ENCODE measurements at places on chromosomes 5 and 9. TPM values are rescaled to one million over a fixed set of nuclear protein-coding genes. Genes with fewer than 3 reads are reported as not detected.
A peak's percentile ranks its signal among the peaks of the same experiment; 100 is the strongest.

DNA sequence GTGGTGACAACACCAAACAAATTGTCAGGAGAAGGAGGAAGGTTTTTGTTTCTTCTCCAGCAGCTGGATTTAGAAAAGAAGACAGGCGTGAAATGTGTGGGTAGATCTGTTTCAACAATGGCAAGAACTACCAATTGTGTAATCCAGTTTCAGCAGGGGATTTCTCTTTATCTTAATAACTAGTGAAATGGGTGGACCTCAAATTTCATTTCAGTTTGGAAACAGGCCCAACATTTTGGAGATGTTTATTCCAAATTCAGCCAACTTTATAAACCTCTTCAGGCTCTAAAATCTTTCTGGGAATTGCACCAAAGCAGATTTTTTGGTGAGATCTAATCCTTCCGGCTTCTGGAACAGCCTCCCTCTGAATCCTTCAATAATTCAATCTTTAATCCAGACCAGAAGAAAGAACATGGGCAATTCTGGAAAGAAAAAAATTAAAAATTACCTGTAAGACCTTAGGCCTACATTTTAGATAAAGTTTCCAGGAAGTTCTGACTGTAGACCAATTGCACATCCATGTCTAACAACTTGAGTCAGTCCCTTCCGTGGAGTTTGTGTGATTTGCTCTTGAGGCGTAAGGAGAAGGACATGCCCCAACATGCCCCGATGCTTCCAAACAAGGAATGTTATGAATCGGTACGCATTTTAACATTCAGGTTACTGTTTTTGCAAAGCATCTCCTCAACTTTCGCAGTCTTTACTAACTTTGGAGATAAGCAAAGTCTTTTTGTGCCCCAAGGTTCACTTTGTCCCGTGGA lies 423.6 kb downstream of the IRX1 start:
- H3K27me3 ChIP-seq = no peaks in the 10 kb centered on the region
- H3K4me3 ChIP-seq = no peak overlapping the region
- DNase-seq = no peak
- no peak overlapping the region for H3K27ac ChIP-seq
- no peaks in the 10 kb centered on the region for H3K4me1 ChIP-seq

Gene IL5
- total RNA-seq = not detected

DNA sequence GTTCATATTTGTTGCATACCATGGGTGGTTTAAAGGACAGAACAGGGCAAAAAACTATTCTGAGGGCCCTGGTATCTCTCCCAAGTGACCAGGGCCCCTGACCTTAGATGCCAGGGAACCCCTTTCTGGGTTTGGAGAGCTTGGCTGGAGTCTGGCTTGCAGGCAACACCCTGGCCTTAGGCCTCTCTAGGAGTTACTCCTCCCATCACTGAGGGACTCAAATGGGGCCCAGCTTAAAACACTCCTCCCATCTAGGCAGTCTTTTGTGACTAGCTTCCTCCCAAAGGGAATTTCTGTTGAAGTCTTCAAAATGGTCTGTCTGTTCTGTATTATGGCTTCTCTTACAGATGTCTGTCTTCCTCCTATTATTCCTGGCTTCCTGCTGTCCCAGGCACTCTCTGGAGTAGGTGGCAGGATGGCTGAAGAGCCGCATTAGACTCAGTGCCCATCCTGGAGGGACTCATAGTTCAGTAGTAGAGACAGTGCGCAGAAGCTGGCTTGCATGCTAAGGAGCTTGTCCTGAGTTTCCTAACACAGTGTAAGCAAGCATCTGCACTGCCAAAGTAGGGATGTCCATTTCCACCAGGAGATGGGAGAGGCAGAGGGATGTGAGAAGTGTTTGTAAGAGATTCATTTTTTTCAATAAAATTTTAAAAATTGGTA lies 10.0 kb downstream of the COL15A1 start:
- no peaks in the 10 kb centered on the region for H3K36me3 ChIP-seq
- H3K27ac ChIP-seq = no peak overlapping the region
- H3K27me3 ChIP-seq = peaks cover 17% of the 10 kb centered on the region
- H3K4me1 ChIP-seq = no peaks in the 10 kb centered on the region
- no peak overlapping the region for H3K4me3 ChIP-seq
- no peak for DNase-seq

- H3K4me1 ChIP-seq = peaks cover 1% of the 10 kb centered on the region
- peaks cover 43% of the 10 kb centered on the region for H3K27me3 ChIP-seq
- H3K27ac ChIP-seq = no peak overlapping the region
Measured at GRCh38 chr9:137294091-137294680, 7.9 kb downstream of the NRARP start.

- H3K36me3 ChIP-seq = no peaks in the 10 kb centered on the region
- H3K27me3 ChIP-seq = no peaks in the 10 kb centered on the region
- H3K4me3 ChIP-seq = no peak overlapping the region
- no peak for DNase-seq
Measured at GRCh38 chr5:543755-544674, 19.8 kb upstream of the SLC9A3 start.

DNA sequence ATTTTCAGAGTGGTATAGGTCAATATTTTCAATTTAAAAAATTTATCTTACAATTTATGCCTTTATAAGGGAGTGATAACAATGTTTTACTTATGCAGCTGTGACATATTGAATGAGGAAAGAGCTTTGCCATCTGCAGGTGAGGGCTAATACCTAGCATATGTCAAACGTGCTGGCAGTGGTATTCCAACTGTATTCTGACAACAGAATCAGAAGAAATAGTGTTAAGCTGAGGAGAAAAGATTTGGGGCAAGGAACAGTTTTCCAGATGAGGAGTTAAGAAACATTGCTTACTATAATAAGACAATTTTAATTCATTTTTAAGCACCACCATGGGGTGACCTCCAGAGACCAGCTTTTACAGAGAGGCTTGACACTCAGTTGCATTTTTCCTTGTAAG lies 267.8 kb upstream of the ZNF608 start:
- H3K27ac ChIP-seq = no peak overlapping the region
- H3K4me3 ChIP-seq = no peak overlapping the region
- peaks cover 41% of the 10 kb centered on the region for H3K4me1 ChIP-seq
- DNase-seq = no peak
- H3K27me3 ChIP-seq = no peaks in the 10 kb centered on the region
- no peaks in the 10 kb centered on the region for H3K36me3 ChIP-seq

Gene MRPS30
- 142 TPM for total RNA-seq

DNA sequence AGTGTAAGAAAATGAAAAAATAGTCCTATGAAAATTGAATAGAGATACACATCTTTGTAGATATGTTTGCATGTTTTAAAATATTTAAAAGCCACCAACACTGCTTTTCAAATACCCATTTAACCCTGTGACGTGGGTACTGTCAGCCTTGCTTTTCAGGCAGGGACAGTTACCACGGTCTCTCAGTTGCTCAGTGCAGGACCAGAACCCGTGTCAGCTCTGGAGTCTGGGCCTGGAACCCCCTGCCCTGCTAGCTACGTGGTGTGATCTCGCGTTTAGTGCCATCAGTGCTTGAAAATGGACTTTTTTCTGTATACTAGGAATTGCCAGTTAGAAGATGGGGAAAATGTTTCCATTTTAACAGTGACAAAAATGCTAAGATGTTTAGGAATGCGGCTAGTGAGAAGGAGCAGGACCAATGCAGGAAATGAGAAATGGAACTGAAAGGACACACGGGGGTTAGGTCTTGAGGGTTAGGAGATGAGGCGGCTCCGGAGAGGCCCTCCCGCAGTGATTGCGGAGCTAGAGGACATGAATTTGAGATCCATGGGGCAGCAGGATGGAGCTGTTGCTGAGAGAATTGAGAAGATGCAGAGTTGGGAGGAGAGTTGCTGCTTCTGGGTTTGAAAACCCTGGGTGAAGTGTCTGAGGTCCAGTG lies 13.7 kb downstream of the RNU6ATAC start:
- no peak for DNase-seq
- no peak overlapping the region for H3K27ac ChIP-seq
- H3K27me3 ChIP-seq = no peaks in the 10 kb centered on the region
- peaks cover 42% of the 10 kb centered on the region for H3K36me3 ChIP-seq

Gene WWC1
- 8.6 TPM for total RNA-seq

Gene NKD2
- total RNA-seq = 4.4 TPM

DNA sequence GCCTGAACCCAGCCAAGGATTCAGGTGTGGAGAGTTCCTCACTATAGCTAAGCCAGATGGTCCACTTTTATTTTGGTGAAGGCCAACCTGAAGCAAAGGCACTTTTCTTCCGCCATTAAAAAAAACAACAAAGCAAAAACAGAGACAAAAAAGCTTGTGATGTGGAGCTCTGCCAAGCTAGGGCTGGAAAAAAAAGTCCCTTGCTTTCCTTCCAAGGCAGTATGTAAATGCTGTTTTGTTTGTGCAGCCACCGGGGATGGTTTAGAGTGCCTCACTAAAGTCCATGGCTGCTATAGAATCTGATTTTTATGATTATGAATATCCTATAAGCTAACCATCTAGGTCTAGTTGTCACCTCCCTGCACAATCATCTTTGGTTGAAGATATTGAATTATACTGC lies 14.9 kb downstream of the MEGF10 start:
- no peaks in the 10 kb centered on the region for H3K27me3 ChIP-seq
- H3K36me3 ChIP-seq = no peaks in the 10 kb centered on the region
- H3K27ac ChIP-seq = no peak overlapping the region
- H3K4me1 ChIP-seq = no peaks in the 10 kb centered on the region
- H3K4me3 ChIP-seq = no peak overlapping the region

DNA sequence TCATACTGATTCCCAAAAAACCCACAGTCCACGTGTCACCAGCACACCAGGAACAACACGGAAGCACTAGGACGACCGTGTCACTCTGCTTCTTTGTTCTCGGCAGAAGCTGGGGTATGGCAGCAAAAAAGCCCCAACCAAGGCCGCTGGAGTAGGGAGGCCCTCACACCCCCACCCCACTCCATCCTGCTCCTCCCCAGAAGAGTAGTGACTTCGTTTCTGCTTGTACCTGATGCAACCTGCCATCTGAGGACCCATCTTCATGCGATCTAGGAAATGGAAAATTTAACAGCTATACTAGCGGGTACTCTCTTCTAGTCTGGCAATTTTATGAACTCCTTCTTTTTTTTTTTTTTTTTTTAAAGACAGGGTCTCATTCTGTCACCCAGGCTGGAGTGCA lies 3.7 kb downstream of the UBAC1 start:
- no peak overlapping the region for H3K27ac ChIP-seq
- peaks cover 1% of the 10 kb centered on the region for H3K27me3 ChIP-seq
- no peak overlapping the region for H3K4me3 ChIP-seq
- peaks cover 7% of the 10 kb centered on the region for H3K36me3 ChIP-seq
- DNase-seq = no peak
- H3K4me1 ChIP-seq = peaks cover 9% of the 10 kb centered on the region

Gene PLCXD3
- 19.3 TPM for total RNA-seq

Gene TRAF1
- 7.5 TPM for total RNA-seq

Gene PTGS1
- 0.74 TPM for total RNA-seq

- no peaks in the 10 kb centered on the region for H3K27me3 ChIP-seq
- no peaks in the 10 kb centered on the region for H3K4me1 ChIP-seq
- H3K36me3 ChIP-seq = no peaks in the 10 kb centered on the region
- no peak overlapping the region for H3K4me3 ChIP-seq
- peak; percentile 22 for DNase-seq
Measured at GRCh38 chr9:123457583-123457982, 101.6 kb downstream of the CRB2 start.
